ENCODE measurements at places on chromosomes 3 and 15. TPM values are rescaled to one million over a fixed set of nuclear protein-coding genes. Genes with fewer than 3 reads are reported as not detected.

DNA sequence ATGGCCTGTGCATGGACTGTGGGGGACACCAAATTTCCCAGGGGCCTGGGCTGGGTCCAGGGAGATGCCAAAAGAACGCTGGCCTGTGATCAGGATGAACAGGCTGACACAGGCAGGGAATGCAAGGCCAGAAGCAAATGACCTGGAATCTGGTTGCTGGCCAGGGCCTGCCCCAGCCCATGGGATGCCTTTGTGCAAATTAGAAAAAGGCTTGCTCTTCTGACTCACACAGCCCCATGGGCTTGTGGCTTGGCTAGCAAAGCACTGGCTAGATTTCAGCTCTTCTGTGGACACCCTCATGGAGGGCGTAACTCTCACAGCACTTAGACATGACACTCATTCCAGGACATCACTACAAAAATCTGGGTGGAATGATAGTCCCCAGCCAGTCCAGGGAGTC, 356.0 kb downstream of the SHQ1 start:
- no peak for DNase-seq

GRCh38 chr3:164723396-164723795, 354.9 kb downstream of the SI start:
- DNase-seq = no peak

The COL6A5 gene
- 0.11 TPM for polyA plus RNA-seq

DNA sequence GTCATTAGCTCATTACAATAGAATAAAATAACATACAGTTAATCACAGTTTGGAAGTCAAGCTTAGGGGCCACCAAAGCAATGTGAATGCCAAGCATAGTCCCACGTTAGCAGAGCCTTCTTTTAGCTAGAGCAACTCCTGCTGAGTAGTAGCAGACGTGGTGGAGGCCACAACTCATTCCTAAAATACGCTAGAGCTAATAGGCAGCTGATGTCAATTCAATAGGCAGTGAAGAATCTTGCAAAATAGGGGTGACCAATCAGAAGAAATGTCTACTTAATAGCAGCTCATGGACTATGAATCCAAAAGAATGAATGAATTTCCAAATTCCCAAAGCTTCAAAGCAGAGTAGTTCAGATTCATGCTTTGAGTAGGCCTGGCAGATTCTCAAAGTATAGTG, 292.9 kb upstream of the RORA start:
- no peak for DNase-seq

The OR5K2 gene
- polyA plus RNA-seq = not detected

The POMGNT2 gene
- 53.6 TPM for polyA plus RNA-seq

DNA sequence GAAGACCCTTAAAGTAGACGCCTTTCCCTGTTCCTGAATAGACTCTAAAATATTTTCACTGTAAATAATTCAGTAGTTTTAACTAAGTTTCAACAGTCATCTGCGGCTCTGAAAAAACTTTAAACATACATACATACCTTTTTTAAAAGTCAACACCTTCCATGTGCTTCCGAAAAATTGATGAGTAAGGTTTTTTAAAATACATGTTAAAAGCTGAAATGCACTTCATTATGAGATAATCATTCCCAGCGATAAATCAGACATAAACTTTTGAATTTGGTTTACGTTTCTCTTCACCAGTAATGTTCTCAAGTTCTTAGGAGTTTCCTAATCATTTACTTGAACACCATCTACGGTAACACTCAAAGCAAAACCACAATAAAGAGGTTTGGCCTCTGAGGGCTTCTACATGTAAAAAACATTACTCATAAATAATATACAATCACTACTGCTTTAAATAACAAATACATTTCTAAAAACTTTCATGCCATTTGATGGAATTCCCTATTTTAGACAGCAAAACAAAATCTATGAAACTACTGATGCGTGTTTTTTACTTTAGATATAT, 403.5 kb downstream of the SHQ1 start:
- no peak for DNase-seq

DNA sequence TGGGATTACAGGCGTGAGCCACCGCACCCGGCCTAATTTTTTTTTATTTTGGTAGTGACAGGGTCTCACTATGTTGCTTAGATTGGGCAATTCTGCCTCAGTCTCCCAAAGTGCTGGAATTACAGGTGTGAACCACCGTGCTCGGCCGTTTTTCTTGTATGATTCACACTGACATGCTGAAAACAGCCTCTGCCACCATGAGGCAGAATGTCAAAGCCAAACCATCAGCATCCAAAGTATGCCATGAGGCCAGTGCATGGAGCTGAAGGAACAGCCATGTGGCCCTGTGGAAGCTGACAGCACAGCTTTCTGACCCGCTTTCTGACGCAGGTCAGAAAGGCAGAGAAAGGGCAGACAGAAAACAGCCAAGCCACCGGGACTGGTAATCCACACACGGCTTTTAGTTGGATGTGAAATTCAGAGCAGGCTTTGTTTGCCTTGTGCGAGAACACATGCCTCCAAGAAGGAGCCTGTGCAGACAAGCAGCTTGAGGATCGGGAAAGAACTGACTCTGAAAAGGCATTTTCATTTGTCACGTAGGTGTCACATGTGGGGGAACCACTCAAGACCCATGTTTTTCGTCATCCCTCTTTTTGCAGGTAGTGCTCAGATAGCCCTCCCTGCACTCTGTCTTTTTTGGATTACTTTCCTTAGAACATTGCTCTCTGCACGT, 25.1 kb downstream of the XYLB start:
- no peak for DNase-seq

DNA sequence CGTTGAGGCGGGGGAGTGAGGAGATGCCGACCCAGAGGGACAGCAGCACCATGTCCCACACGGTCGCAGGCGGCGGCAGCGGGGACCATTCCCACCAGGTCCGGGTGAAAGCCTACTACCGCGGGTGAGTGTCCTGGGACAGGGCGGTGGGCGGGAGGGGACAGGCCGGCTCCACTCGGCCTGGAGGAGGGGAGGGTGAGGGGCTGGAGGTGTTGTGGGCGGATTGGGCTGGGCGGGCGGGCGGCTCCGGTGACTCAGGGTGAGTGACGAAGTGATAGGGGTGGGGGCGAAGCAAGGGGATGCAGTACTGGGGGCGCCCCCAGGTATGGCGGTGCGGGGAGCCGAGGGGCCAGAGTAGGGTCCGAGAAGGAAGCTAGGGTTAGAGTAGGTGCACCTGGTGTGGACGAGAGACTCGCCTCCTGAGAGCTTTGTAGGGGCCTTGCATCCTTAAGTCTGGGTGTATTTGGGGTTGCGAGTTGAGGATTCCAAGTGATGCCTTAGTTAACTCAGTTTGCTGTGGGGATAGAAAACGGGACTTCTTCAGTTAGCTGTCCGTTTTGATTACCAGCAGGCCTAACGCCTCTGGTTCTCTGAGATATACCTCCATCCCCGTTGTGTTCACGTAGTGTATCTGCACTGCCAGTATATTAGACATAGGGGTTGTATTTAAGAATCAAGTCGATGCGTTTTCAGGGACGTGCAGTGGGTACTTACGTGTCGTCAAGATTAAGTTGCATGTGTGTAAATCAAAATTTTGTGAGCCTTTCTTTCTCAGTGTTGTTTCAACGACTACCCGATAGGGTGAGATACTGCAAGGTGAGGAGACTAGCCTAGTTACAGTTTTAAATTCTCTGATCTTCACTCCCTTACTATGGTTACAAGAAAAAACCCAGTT, 670 bp downstream of the PRKCI start:
- DNase-seq = peak; percentile 63

GRCh38 chr15:43509660-43510199, 7.7 kb upstream of the MAP1A start:
- peak; percentile 39 for DNase-seq

The SRP14 gene
- polyA plus RNA-seq = 827 TPM

DNA sequence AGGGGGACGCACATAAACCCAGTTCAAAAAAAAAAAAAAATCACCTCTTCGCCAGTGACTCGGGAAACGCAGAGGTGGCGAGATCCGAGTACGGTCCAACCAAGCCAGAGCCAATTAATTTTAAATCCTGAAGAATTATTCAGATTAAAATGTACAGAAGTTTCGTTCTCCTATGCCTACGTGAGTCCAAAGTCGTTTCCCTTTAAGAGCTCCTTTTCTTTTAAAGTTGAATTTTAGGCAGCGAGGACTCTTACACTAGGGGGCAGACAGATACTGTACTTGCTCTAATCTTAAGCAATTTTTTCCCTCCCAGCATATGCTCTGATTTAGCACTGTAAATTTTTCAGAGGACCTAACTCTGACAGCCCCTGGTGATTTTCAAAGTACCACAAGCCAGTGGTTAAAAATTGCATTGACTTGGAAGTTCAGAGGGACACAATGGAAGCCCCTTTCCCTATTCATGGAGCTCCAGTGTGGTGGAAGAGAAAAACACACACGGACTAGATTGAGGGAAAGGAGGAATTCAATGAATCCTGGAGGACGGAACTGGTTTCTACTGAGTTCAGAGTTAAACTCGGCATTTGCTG, 3.3 kb upstream of the NR2F2 start:
- DNase-seq = peak; percentile 86

GRCh38 chr15:61032600-61033286, 196.4 kb downstream of the RORA start:
- DNase-seq = no peak

The CHL1 gene
- polyA plus RNA-seq = not detected

GRCh38 chr3:81723732-81724313, 37.6 kb downstream of the GBE1 start:
- no peak for DNase-seq

GRCh38 chr3:50585919-50586762, 16.8 kb downstream of the HEMK1 start:
- DNase-seq = no peak

The DNAJA4 gene
- 2.8 TPM for polyA plus RNA-seq

The MYLK gene
- 13.1 TPM for polyA plus RNA-seq

DNA sequence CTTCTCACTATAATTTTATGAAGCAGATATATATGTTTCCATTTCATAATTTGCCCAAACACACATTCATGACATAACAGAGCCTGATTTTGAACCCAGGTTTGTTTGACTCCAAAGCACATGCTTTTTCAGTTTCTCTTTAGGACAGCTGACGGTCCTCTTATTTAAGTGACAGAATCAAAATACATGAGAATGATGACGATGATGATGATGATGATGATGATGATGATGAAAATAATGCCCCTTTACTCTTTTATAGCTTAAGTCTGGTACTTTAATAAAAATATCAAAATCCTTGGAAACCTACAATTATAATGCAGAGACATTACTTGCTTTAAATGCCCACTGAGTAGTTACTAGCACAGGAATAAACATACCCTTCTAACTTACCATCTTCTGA, 15.3 kb downstream of the COPB2 start:
- DNase-seq = no peak

- DNase-seq = no peak
Observed at GRCh38 chr15:42146551-42147430, 9.6 kb downstream of the PLA2G4F start.

GRCh38 chr3:183266454-183266853, 13.4 kb downstream of the B3GNT5 start:
- no peak for DNase-seq

GRCh38 chr15:49990835-49991545, 128.0 kb downstream of the ATP8B4 start:
- DNase-seq = no peak

DNA sequence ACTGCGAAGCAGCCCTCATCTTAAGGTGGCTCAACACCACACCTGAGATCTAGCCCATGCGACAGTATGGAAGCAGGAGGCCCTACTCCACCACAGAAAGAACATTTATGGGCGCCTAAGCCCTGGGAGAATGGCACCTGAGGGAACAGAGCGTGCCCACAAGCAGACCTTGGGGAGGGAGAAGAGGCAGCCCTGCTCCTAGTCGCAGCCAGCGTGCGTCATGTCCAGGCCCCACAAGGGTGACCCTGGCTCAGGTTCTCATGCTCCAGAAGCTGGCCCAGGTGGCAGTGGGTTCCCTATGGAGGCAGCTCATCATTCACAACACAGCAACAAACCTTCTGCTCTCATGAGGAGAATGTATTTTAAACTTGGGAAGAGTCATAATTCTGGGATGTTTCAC, 19.3 kb upstream of the ANPEP start:
- no peak for DNase-seq

DNA sequence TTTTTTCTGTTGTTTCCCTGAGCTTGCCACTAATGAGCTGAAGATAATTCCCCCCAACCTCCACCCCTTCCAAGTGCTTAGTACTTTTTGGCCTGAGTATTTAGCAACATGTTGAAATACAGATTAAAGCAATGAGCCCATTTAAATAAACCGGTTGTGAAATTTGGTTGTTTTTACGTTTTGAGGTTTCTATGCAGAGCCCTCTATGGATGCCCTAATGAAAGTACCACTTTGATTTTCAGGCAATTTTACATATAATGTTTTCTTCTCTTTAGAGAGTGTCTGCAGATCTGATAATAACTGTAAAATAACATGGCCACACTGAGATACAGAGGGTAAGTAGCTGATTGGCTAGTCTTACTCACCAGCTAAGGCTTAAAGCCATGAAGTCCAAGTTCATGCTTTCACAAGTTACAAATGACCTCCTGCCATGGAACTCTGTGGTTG, 139.4 kb upstream of the SLC7A14 start:
- DNase-seq = no peak

- DNase-seq = no peak
Observed at GRCh38 chr3:187958432-187959003, 195.4 kb upstream of the LPP start.

The DPPA2 gene
- polyA plus RNA-seq = not detected

DNA sequence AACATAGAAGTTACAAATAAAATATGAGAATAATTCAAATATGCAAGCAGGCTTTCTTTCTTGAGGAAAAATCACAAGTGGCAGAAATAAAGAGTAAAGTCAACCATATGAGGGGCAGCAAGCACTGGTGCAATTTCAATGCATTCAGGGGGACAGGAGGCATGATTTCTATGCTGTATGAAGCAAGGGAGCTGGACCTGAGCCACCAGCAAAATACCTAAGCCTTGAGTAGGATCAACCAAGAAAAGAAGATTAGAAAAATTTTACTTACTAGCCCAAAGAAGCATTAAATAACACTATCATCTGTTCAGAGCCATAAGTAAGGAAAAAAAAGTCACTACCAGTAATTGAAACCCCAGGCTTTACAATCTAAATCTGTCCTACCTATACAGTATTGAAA, 6.3 kb downstream of the ADGRG7 start:
- DNase-seq = no peak

- no peak for DNase-seq
Observed at GRCh38 chr15:91970142-91970541, 116.6 kb downstream of the SLCO3A1 start.

The CACNA2D3 gene
- polyA plus RNA-seq = 1.3 TPM

GRCh38 chr3:66800941-66801545, 197.1 kb upstream of the KBTBD8 start:
- no peak for DNase-seq

- no peak for DNase-seq
Observed at GRCh38 chr3:74456166-74456565, 158.3 kb downstream of the CNTN3 start.

GRCh38 chr15:100999369-100999768, 80.2 kb downstream of the LRRK1 start:
- DNase-seq = no peak

The UROC1 gene
- polyA plus RNA-seq = 1.5 TPM

GRCh38 chr3:124966521-124967445, 32.2 kb upstream of the MUC13 start:
- no peak for DNase-seq

DNA sequence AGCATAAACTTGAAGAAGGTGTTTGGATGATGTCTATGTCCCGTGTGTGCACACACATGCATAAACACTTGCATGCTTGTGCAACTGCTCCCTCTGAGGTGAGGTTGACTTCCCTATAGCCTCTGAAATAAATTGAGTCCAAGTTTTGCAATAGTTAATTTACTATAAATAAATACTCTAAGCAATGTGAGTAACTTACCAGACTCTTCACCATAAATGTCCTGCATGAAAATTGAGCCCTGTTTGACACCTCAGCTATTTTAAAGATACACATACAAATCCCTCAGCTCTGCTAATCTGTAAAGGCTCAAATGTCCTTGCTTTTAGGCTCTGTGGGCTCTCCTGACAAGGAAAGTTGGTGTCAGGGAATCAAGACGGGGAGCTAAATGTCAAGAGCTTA, 37.1 kb downstream of the GJD2 start:
- DNase-seq = no peak

Measured in hepatocyte (in vitro differentiated cells).